ENCODE measurements at places on chromosomes 11 and 22. TPM values are rescaled to one million over a fixed set of nuclear protein-coding genes. Genes with fewer than 3 reads are reported as not detected.

DNA sequence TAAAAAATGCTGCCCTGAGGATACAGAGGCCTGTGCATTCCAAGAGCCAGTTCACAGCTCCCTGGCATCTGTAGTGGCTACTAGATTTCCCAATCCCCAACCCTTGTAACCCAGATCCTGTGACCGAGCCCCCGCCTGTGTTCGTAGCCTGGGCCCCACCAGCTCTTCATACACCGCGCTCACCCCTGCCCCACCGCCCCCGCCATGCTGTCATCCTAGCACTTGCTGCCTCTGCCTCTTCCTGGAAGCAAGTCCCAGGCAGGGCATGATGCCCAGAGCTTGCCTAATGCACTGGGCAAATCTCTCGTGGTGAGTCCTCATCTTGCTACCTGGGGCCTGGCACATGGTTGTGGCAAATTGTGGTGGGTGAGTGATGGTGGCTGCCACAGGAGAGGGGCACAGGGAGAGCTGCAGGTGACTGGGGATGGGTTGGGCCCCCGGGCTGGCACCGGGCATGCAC, 7.1 kb downstream of the MGAT3 start:
- no peak for DNase-seq

CCDC15 gene
- 1.6 TPM for polyA plus RNA-seq

YAP1 gene
- polyA plus RNA-seq = not detected

DNA sequence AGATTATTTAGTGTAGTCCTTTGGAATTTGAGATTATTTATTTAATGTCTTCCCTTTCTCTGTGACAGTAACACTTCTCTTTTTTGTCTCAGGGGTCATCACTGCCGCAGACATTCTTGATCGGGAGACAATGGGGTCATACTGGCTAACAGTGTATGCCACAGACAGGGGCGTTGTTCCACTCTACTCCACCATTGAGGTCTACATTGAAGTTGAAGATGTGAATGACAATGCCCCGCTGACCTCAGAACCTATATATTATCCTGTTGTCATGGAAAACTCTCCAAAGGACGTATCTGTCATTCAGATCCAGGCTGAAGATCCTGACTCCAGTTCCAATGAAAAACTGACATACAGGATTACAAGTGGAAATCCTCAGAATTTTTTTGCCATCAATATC, 299.9 kb downstream of the FAT3 start:
- DNase-seq = no peak

GRCh38 chr11:8503910-8504364, 90.1 kb downstream of the STK33 start:
- no peak for DNase-seq

- DNase-seq = no peak
Measured at GRCh38 chr11:93840981-93841380, 9.4 kb downstream of the VSTM5 start.

- DNase-seq = no peak
Measured at GRCh38 chr22:43817402-43817801, 5.3 kb upstream of the EFCAB6 start.

DNA sequence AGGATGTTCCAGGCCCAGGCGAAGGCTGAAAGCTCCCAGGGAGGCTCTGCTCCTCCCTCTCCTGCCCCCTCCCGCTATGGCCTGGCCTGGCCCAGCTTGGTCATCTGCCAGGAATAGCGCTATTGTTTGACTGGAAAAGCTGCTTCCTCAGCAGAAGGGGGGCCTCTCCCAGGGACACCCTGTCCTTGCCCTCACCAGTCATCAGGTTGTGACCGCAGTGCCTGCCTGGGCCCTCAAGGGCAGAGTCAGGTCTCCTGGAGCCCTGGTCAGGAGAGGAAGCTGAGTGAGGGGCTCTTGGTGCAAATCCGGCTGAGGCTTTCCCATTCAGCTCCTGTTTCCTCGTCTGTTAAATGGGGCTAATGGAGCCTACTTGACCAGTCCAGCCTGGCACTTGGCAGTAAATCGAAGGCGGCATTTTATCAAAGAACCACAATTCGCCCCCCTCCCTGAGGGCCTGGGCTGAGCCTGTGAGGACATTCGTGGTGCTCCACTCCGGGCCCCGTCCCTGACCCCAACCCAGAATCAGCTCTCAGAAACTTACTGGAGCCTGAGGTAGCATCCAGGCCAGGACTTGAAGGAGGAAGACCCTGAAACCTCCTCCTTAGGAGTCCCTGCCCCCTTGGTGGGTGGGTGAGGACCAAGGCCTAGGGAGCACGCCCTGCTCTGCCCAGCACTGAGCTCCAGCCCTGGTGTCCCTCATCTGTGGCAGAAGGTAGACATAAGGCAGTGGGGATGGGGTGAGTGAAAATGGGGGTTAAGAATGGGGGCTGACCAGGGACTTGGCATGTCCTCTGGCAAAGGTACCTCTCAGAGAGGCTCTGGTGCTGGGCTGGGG, 2.0 kb upstream of the CASTOR1 start:
- no peak for DNase-seq

RFPL2 gene
- not detected for polyA plus RNA-seq

GRCh38 chr11:101987370-101987769, 59.9 kb upstream of the CFAP300 start:
- no peak for DNase-seq

GRCh38 chr22:44281768-44282637, 30.7 kb downstream of the SHISAL1 start:
- no peak for DNase-seq

DNA sequence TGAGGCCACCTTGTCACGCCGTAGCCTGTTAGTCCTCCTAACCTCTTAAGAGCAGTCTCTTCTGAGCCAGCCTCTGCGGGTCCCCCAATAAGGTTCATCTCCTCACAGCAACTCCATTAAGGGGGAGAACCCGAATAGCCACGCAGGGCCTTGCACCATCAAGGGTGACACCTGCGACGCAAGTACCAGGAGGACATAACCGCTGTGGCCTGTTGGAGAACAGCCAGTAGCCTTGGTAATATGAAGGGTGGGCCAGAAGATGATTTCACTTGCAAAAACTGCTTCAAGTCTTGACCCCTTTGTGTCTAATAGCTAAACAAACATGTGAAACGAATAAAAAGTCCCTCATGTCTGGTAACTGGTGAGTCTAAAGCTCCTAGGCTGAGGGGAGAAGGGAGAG, 14.8 kb downstream of the ARFGAP2 start:
- no peak for DNase-seq

DNA sequence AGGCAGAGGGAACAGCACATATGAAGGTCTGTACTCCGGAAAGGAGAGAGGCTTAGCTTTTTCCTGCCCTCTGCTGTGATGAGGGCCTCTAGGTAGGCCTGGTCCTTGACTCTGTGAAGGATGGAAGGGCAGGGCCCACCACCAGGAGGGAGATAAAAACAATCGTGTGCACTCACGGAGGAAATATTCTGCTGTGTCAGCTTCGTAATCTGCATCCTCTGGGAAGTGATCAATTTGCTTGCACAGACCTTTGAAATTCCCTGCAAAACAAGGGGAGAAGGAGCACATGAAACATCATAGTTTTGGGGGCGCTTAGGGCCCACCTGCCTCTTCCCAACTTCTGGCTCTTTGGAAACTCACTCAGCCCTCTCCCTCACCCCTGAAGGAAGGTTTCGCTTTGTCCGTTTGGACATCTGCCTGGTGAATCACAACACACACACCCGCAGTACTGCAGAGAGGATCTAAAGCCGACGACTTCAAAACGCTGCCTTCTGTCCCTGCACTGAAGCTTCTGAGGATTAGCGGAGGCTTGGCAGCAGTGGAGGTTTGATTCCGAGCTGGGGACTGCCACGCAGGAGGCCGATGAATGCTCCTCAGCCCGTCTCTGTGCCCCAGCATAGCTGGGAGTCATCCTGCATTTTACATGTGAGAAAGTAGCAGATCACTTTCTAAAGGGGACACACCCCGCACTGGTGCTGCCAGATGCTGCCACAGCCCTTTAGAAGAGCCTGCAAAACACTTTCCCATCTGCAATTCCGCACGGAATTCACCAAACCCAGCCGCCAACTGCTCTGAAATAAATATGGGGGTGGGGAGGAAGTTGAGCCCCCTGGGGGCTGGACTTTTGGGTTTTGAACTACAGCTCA, 58.6 kb upstream of the EIF3D start:
- DNase-seq = no peak

CDC42BPG gene
- polyA plus RNA-seq = 0.13 TPM

GRCh38 chr11:2781408-2782274, 81.8 kb upstream of the KCNQ1OT1 start:
- no peak for DNase-seq

- DNase-seq = no peak
Measured at GRCh38 chr22:29458551-29458950, 20.2 kb downstream of the RFPL1 start.

- DNase-seq = no peak
Measured at GRCh38 chr11:93116641-93117441, 81.0 kb downstream of the SLC36A4 start.

OSM gene
- polyA plus RNA-seq = 16.6 TPM

GRCh38 chr11:3203221-3204043, 15.2 kb downstream of the MRGPRG start:
- no peak for DNase-seq

ARHGAP20 gene
- not detected for polyA plus RNA-seq

DNA sequence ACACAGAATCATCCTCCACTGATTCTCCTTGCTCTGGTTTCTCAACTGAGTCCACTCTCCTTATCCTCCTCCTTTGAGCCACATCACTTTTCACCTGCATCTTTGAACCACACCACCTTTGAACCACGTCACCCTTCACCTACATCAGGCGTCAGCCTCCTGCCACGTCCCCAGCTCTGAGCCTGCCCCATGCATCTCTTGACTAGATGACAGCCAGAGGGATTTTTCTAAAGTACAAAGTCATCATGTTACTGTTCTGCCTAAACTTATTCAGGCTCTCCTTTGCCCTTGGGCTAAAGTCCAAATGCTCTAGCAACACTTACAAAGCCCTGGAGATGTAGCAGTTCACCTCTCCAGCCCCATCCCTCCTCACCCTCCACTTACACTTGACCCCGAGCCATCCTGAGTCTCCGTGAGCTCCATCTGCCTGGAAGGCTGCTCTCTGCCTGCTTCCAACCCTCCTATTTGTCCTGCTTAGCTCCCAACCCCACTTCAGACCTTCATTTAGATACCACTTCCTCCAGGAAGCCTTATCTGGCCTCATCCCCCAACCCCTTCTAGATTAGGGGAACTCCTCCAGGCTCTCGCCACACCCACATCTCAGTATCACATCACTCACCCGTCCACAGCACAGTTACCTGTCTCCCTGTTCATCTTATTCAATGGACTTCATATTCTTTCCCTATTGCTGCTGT, 3.7 kb upstream of the MS4A10 start:
- DNase-seq = no peak

- DNase-seq = no peak
Measured at GRCh38 chr11:5366856-5367255, 15.5 kb downstream of the OR51B6 start.

- DNase-seq = no peak
Measured at GRCh38 chr22:37054600-37055365, 3.2 kb downstream of the KCTD17 start.

- no peak for DNase-seq
Measured at GRCh38 chr11:113715882-113716625, 9.9 kb upstream of the TMPRSS5 start.

CCDC73 gene
- not detected for polyA plus RNA-seq

PIH1D2 gene
- polyA plus RNA-seq = not detected

KLHDC7B gene
- 4.5 TPM for polyA plus RNA-seq

PRR33 gene
- not detected for polyA plus RNA-seq

GGTLC2 gene
- polyA plus RNA-seq = not detected

HTR3B gene
- not detected for polyA plus RNA-seq

- no peak for DNase-seq
Measured at GRCh38 chr22:49959782-49960158, 802 bp upstream of the PIM3 start.

RPUSD4 gene
- polyA plus RNA-seq = 4.5 TPM

DNA sequence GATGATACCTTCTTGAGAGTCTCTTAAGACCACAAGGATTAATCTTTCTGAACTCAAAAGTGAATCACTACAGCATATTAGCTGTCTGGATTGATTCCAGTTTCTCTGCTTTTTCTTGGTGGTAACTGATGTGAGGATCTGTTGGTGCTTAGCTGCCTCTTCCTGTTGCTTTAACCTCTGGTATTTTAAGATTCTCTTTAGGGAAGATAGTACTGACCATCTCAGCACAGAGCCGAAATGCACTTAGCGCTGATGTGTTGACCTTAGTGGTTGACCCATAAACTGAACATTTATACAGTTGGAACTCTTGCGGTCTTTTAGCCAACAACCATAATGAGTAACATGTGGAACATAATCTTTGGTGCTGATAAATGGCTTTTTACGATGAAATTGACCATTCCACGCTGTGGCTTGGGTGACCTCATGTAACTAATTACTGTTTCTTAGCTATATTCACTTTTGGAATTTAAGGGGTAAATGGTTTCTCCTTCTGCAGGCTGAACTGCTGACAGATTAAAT, 33.7 kb downstream of the APLP2 start:
- DNase-seq = no peak

- DNase-seq = no peak
Measured at GRCh38 chr22:45538281-45538680, 35.6 kb downstream of the FBLN1 start.

SLC37A2 gene
- 0.61 TPM for polyA plus RNA-seq

- no peak for DNase-seq
Measured at GRCh38 chr22:50118129-50118528, 28.3 kb downstream of the MOV10L1 start.

SCGB1D2 gene
- not detected for polyA plus RNA-seq

DNA sequence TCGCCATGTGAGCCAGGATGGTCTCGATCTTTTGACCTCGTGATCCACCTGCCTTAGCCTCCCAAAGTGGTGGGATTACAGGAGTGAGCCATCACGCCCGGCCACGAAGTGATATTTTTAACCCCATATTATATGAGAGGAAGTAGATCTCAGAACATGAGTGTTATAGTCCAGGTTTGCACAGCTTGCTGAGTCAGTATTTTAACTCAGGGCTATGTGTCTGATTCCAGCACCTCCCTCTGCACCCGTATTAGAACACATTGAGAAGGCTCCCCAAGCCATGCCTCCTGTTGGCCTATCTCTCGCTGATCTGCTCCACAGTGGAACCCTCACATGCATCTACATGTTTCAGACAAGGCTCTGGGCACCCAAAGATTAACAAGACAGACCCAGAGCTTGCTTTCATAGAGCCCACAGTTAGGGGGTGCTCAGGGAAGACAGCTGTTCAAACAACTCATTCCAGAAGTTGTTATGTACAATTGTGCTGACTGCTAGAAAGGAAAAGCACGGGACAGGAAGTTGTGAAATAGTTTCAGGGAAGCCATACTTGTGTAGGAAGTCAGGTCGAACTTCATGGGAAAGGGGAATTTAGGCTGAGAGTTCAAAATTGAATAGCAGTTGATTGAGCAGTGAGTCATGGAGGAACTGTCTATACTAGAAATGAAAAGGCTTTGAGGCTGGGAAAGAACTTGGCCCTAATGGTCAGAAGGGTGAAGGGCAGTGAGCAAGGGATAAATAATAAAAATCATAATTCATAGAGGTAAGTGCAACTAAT, 49.3 kb upstream of the CLPB start:
- no peak for DNase-seq

GRCh38 chr11:27312110-27312509, 50.9 kb downstream of the CCDC34 start:
- no peak for DNase-seq

Data from immature natural killer cell (primary cell).